ENCODE measurements at places on chromosomes 1 and 21. TPM values are rescaled to one million over a fixed set of nuclear protein-coding genes. Genes with fewer than 3 reads are reported as not detected.

RTCA gene
- 19.4 TPM for polyA plus RNA-seq

FAM43B gene
- not detected for polyA plus RNA-seq

S100A3 gene
- polyA plus RNA-seq = not detected

NIBAN1 gene
- polyA plus RNA-seq = 8.7 TPM

PEF1 gene
- 79.2 TPM for polyA plus RNA-seq

TMEM125 gene
- not detected for polyA plus RNA-seq

G0S2 gene
- polyA plus RNA-seq = 0.38 TPM

AADACL3 gene
- not detected for polyA plus RNA-seq

MAB21L3 gene
- polyA plus RNA-seq = not detected

EDN2 gene
- polyA plus RNA-seq = not detected

KPRP gene
- not detected for polyA plus RNA-seq

DAB1 gene
- 0.08 TPM for polyA plus RNA-seq

BARHL2 gene
- polyA plus RNA-seq = not detected

PFDN2 gene
- 95.2 TPM for polyA plus RNA-seq

All from IgD-negative memory B cell (primary cell).